Naive thymus-derived CD8-positive, alpha-beta T cell (primary cell): ENCODE measurements at places on chromosomes 6 and 20. TPM values are rescaled to one million over a fixed set of nuclear protein-coding genes. Genes with fewer than 3 reads are reported as not detected.

Gene TP53INP2
- 1.7 TPM for total RNA-seq

Gene AURKA
- 1.3 TPM for total RNA-seq

Gene PNISR
- total RNA-seq = 399 TPM

Gene CASS4
- total RNA-seq = 12.9 TPM

Gene OR2W1
- total RNA-seq = not detected

Gene LY6G6F
- not detected for total RNA-seq

Gene C20orf144
- 0.38 TPM for total RNA-seq

Gene OR2J3
- total RNA-seq = not detected

Gene FAXC
- not detected for total RNA-seq

Gene CNBD2
- total RNA-seq = 11.3 TPM

Gene PSORS1C2
- not detected for total RNA-seq

Gene KCNK17
- not detected for total RNA-seq

Gene GABRR2
- 1.2 TPM for total RNA-seq

Gene SNX21
- total RNA-seq = 1.3 TPM

Gene FAM83C
- total RNA-seq = not detected

Gene HLA-DPA1
- total RNA-seq = 35.9 TPM

Gene CRISP2
- total RNA-seq = not detected

Gene KCNS1
- not detected for total RNA-seq

Gene LGSN
- total RNA-seq = 0.08 TPM

Gene PDYN
- not detected for total RNA-seq

Gene ZMYND8
- 61.8 TPM for total RNA-seq

Gene WFDC5
- not detected for total RNA-seq

Gene HTR1E
- total RNA-seq = not detected

Gene SCRT2
- total RNA-seq = not detected

Gene SEMG1
- total RNA-seq = not detected

Gene ZC2HC1B
- total RNA-seq = not detected

Gene IYD
- total RNA-seq = not detected

Gene TAAR2
- total RNA-seq = not detected

Gene KCNK16
- not detected for total RNA-seq

Gene TGM3
- total RNA-seq = not detected

Gene CALHM4
- not detected for total RNA-seq

Gene CTSZ
- total RNA-seq = 19.1 TPM

Gene KHDC1L
- not detected for total RNA-seq

Gene TRIM15
- total RNA-seq = not detected

Gene BFSP1
- total RNA-seq = not detected

Gene CDSN
- total RNA-seq = not detected

Gene RAB22A
- 22.4 TPM for total RNA-seq

Gene GHRH
- not detected for total RNA-seq

Gene SGK2
- 1.9 TPM for total RNA-seq

Gene GPX5
- total RNA-seq = not detected
